ENCODE measurements at places on chromosomes 6 and 20. TPM values are rescaled to one million over a fixed set of nuclear protein-coding genes. Genes with fewer than 3 reads are reported as not detected.

The RRP36 gene
- total RNA-seq: 56.5 TPM

The CAGE1 gene
- 0.17 TPM for total RNA-seq

The SLC17A2 gene
- total RNA-seq: not detected

DNA sequence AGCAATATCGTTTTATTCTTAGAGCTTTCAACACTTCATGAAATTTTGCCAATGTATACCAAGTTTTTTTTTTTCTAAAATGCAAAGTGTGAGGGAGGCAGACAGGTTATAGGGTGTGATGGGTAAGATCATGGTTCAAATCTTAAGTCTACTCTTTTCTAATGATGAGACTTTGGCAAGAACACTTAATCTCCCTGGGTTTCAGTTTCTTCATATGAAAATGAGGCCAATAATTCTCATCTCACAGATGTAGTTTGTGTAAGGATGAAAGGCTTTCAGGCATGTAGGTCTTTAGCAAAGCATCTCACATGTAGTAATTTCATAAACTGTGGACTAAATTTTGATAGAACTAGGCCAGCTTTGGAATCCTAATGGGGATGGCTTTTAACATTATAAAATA is 457.1 kb downstream of the QKI start:
- H3K4me3 ChIP-seq: no peak overlapping the region
- no peaks in the 10 kb centered on the region for H3K36me3 ChIP-seq
- H3K27ac ChIP-seq: no peak overlapping the region
- DNase-seq: no peak
- no peaks in the 10 kb centered on the region for H3K27me3 ChIP-seq

DNA sequence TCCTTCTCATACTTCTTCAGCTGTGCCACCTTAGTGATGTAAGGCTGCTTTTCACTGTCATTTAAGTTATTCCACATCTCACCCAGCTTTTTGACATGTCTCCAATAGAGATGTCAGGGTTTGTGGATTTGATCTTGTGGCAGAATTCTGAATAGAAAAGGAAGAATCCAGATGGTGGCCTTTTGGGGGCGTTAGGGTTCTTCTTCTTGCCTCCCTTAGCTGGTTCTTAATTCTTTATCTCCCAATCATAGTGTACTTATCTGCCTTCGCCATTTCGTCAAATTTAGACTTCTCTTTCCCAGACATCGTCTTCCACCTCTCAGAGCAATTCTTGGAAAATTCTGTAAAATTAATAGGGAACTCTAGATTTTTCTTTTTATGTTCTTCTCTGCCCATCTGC is 422.9 kb downstream of the GJA1 start:
- DNase-seq: no peak
- no peaks in the 10 kb centered on the region for H3K36me3 ChIP-seq
- no peaks in the 10 kb centered on the region for H3K27me3 ChIP-seq
- H3K4me3 ChIP-seq: no peak overlapping the region

The MBOAT1 gene
- total RNA-seq: 24.6 TPM

Data from CD4-positive, alpha-beta memory T cell (primary cell).